ENCODE measurements at places on chromosomes 1 and 21.

DNA sequence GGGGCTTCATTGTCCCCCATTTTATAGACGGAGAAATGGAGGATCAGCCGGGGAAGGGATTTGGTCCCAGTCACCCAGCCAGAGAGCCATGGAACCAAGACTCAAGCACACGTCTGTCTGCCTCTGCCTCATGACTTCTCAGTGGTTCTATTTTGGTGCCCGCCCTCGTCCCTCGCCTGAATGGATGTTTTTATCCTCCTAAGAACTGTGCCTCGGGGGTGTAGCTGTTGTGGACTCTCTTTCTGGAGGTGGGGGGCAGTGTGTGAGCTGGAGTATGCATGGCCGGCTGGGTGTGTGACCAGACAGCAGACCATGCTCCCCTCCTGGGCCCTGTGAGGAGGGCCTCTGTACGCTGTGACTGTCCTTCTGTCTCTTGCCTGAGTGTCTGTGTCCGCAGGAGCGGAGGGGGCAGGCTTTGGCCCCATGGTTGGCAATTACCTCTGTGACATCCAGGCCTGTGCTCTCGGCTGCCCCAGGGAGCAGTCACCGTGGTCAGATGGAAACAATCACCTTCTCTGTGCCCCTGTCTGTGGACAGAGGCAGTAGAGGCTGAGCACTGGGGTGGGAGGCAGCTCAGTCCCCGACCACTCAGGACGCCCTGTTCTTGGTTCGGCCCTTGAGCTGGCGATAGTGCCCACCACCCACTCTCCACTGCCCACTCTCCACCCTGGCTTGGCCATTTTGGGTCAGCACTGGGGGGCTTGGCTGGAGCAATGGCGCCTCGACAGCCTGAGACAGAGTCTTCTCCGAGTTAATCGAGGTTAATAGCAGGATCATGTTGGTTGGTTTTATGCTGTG is 20.4 kb downstream of the WNT4 start:
- DNase-seq, result no peak

- DNase-seq, result no peak
These were observed 199.2 kb upstream of the NEGR1 start for GRCh38 chr1:72481420-72481970.

DNA sequence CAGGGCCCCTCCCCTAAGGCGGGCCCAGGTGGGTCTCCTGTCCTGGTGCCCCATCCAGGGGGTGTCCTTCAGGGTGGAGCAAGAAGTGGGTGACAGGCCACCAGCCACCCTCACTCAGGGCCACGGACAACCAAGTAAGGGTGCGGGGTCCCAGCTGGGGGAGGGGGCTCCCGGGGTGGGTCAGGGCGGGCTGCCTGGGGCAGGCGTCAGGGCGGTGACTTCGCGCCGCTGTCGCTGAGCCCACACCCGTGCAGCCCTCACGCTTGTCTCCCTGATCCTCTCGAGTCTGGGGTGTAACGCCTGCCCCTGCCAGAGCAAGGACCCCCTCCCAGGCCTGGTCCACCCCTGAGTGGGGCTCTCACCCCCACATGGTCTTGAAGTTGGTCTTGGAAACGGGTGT is 22.2 kb downstream of the ARHGEF16 start:
- no peak for DNase-seq

GRCh38 chr1:226111883-226112261 is 49.4 kb downstream of the H3-3A start:
- no peak for DNase-seq

GRCh38 chr1:95084317-95085176 is 11.8 kb upstream of the ALG14 start:
- no peak for DNase-seq

GRCh38 chr1:110606657-110607535 is 738 bp upstream of the KCNA2 start:
- DNase-seq, result no peak

DNA sequence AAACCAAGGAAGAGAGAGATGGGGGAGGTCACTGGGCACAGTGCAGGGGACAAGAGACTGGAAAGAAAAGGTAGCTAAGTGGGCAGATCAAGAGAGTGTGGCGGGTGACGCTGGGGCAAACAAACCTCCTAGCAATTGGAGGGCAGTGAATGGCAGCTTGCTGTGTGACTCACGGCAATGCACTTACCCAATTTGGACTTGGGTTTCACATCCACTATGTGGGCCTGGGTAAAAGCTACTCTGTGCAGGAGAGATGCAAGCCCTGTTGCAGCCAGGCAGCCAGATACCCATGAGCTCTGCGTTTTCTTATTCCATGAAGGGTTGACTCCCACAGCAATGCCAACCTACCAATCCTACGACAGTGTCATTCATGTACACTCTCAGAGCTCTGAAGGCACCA is 9.5 kb downstream of the PLXNA2 start:
- no peak for DNase-seq

GRCh38 chr1:15667362-15667761 is 16.8 kb upstream of the PLEKHM2 start:
- no peak for DNase-seq

DNA sequence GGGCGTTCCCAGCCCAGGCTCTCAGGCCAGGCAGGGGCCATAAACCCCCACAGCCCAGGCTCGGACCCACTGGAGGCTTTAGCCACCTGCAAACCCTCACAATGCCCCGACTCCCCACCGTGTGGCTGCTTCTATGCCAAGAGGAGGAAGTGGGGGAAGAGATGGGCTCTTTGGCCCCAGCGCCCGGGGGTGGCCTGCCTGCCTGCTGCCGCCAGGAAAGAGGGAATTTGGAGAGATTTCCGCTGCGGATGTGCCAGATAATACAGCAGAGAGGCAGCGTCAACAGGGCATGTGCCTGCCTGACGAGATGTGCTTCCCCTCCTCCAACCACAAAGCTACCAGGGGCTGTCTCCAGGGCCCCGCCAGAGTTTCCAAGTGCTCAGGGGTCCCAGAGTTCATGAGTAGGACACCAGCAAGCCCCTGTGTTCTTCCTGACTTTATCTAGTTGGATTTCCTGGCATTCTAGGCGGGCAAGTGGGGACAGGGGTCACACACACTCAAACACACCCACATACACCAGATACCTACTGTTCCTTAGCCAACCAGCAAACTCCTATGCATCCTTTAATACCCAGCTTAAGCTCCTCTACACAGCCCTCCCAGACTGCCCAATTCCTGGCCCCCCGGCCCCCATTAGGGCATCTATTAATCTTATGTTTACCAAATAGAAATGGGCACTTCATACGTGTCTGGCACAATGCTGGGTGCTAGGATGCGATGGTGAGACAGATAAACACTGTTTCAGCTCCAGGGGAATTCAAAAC is 14.1 kb downstream of the EPHA2 start:
- no peak for DNase-seq

- no peak for DNase-seq
These were observed 30.2 kb upstream of the NEK2 start for GRCh38 chr1:211705467-211706091.

DNA sequence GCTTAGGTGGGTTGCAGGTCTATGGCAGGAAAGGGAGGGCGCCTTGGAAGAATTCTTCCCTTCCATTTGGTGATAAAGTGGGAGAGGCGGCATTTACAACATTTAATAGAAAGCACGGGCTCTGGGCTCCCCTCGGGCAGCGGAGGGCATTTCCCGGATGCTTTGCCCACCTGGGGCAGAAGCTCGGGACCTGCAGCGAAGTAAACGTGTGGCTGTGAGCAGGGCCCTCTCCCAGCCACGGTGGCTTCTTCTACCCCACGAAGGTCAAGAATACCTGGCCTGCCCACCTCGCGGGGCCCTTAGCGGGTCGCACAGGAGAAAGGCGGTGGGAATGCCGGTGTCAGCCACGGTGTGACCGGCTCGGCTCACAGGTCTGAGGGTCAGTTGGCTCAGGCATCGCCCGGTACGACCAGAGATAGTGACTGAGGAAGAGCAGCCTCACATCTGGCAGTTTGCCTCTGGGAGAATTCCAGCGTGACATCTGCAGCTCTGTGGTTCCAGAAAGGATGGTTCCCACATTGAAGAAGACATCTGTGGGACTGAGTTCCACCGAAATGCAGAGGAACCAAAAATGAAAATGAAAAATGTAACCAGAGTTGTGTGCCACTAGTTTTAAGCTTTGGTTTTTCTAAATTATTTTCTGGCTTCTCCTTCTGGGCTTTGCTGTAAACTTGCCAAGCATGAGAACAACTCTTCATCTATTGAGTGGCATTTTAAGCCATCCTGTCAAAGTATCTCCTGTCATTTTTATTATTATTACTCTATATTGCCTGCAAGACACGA is 720 bp upstream of the F3 start:
- no peak for DNase-seq

GRCh38 chr1:212938846-212939245 is 11.5 kb upstream of the VASH2 start:
- DNase-seq, result no peak

GRCh38 chr1:212699104-212699624 is 476 bp downstream of the BATF3 start:
- peak; percentile 13 for DNase-seq

- DNase-seq, result no peak
These were observed 285.9 kb upstream of the C1orf87 start for GRCh38 chr1:60359431-60359830.

DNA sequence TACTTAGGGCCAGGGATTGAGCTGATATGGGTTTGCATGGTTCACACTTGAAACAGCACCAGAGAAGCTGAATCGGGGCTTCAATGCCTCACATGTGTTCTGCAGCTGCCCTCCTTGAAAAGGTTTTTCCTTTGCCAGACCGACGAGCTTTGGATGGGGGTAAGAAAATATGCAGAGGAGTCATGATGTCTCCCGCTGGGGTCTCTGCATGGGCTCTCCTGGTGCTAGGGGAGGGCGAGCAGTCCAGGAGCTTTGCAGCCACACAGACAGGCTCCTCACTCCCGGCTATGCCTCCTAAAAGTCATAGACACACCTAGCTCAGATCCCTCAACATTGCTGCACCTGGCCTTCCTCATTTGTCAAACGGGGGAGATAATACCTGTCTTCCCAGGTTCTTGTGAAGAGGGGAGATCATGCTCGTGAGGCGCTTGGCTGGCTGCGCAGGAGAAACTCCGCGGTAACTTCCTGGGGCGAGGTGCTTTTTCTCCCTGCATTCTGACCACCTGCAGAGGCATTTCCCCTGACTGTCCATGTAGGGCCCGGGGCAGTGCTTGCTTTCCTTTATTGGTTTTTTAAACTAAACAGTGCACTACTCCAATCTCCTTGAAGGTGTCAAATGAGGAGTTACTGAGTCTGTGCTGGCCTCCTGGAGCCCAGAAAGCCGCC is 112.4 kb downstream of the PLXNA2 start:
- DNase-seq, result no peak

DNA sequence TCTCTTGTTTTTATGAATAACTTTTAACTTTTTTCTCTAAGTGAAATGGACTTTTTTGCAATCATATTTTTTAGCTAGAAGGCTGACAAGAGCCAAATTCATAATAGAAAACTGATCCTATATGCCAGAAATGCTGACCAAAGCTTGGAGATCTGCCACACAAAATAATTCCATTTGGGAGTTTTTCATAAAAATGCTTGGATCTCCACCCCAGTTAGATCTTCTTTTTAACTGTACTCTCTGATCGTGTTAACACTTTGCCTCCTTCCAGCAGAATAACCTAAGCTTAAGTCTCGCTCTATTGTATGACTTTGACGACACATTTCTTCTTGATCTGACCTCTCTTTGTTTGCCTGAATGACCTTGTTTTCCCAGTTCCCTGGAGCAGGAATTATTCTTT is 16.8 kb downstream of the FLG2 start:
- no peak for DNase-seq

DNA sequence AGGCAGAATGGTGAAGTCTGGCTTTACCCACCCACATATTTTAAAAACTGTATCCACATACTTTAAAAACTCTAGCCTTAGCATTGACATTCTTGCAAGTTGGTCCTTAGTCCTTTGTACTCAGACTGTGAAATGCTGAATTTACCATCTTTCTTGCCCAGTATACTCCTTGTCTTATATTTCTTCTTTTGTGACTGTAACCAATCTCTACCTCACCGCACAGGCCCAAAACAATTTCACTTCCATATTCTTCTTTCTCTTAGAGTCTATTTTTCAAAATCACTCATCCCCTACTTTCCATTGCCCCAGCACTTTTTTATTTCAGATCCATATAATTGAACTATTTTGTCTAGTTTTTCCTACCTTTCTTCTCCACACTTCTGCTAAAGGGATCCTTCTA is 892.4 kb upstream of the B3GALT2 start:
- no peak for DNase-seq

- no peak for DNase-seq
These were observed 55.4 kb upstream of the JUN start for GRCh38 chr1:58839147-58839795.

DNA sequence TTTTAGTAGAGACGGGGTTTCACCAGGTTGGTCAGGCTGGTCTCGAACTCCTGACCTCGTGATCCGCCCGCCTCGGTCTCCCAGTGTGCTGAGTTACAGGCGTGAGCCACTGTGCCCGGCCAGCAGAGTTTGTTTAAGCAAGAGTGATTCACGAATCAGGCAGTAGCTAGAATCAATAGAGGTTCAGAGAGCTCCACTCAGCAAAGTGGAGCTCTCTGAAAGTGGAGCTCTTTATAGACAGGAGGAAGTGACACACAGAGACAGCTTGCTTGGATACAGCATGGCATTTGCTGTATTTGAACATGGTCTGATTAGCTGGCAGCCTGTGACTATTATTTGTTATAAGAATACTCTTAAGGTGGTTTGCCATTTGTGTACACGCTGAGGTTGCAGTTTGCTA is 27.1 kb upstream of the CD34 start:
- no peak for DNase-seq

GRCh38 chr1:228276174-228276831 is 68.5 kb downstream of the OBSCN start:
- no peak for DNase-seq

DNA sequence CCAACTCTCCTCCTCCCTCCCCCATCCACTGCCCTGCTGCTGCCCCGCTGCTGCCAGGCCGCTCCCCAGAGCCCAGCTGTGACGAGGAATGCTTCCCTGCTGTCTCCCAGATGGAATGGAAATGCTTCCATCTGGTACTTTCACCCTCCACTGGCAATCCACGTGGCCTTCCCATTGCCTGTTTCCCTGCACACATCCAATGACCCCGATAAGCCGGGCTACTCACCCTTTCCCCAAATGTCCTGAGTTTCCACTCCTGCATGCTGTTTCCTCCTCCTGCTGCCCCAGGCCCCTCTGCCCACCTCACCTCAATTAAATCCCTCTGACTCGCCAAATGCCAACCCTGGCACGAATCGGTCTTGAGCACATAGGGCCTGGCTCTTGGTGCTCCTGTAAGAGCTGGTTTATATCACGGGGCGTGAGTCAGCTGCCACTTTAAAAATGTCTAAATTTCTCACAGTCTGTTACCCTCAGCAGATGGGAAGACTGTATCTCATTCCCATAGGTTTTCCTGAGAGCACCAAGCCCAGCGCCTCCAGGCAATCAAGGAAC is 36.4 kb downstream of the MRAP start:
- DNase-seq, result no peak

GRCh38 chr1:88867743-88868521 is 23.4 kb downstream of the GTF2B start:
- DNase-seq, result no peak

GRCh38 chr21:45018131-45019075 is 56.0 kb upstream of the ADARB1 start:
- no peak for DNase-seq

DNA sequence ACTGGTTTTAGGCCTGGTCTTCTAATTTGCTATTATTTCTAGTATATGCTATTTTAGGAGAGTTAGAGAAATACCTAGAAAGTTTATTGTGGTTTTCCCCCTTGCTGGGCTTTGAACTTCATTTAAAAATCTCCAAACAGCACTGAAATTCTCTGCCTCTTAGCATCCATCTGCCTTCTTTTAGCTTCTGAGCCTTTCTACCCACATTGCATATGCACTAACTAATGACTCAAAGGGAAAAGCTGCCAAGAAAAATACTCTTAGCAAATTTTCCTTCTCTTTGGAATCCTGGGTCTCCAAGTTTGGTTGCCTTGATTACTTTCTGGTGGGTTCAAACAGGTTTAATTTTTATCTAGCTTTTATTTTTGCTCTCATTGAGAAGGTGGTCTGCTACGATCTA is 408.4 kb upstream of the PTBP2 start:
- no peak for DNase-seq

Data from T follicular helper cell (primary cell).